ENCODE measurements at places on chromosomes 4 and X.

DNA sequence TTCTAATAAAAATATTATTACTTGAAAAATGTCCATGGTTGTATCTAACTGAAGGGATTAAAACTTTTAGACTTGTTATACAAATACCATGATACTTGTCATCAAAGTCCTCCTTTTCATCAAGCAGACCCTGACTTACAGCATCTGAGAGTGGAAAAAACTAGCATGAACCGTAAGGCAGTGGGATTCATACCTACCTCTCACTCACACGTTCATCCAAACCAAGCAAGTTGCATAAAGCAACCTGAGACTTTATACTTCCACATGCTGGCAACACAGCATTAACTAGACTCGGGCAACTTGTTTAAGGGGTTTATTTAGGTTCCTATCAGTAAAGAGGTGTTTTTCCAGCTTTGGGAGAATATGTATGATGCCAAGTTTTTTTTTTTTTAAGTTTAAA, 22.6 kb upstream of the TLR7 start:
- DNase-seq, result no peak

DNA sequence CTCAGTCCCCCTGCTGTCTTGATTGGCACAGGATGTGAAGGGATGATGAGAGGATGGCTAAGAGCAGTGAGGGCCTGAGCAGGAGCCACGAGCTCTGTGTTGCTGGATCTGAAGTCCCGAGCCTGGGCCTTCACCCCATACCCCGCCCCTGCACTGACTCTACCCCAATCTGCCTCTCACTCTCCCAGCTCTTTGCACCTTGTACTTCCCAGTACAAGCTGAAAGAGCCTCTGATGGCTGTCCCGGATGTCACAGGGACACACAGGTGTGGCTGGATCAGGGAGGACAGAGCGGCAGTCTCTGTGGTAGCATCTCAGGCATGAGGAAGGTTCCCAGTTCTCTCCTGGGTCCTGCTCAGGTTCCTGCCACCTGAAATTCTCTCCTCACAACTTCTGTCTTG, 103.6 kb downstream of the CHIC2 start:
- DNase-seq, result no peak

GRCh38 chrX:7435822-7436221, 287.9 kb upstream of the PUDP start:
- peak; percentile 60 for DNase-seq

DNA sequence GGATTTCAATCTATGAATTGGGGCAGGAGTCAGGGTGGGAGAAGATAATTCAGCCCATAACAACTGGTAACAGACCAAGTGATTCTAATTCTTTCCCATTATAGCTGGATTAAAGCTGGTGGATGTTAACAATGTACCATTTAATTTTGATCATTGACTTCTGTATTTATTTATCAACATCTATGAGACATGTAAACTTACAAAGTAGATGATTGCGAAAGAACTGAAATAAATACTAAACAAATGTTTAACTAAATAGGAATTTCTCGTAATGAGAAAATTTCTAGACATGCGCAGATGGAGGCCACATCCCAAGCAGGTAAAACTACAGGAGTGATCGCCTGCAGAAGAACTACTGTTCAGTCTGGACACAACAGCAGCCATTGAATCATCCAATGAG, 107.1 kb downstream of the NR3C2 start:
- no peak for DNase-seq

DNA sequence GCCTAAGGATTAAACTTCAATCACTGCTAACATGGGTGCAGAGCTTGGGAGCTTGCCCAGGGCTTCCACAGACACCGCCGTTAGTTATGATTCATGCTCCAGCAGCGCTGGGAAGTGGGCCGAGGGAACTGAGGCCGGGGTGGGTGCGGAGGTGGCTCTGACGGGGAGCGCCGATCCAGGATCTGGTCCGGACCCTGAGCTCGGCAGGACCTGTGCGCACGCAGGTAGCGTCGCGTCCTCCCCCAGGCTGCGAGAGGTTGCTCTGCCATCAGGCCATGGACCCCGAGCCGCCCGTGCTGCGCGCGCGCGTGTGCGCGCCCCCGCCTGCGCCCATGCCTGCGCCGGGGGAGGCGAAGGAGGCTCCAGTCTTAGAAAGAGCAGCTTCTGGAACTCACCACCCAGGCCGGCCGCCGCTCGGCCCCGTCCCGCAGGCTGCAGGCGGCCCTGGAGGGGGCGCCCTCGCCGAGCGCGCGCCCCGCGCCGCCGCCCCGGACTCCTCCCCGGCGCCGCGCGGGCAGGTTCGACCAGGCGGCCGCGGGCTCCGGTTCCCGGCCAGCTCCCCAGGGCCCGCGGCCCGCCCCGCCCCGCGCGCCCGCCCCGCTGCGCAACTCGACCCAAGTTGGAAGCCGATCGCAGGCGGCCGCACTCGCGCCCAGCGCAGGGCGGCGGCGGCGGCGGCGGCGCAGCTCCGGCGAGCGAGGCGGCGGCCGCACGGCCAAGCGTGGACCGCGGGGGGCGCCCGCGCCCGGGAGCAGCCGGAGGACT, 732 bp upstream of the ADRA2C start:
- peak; percentile 62 for DNase-seq

DNA sequence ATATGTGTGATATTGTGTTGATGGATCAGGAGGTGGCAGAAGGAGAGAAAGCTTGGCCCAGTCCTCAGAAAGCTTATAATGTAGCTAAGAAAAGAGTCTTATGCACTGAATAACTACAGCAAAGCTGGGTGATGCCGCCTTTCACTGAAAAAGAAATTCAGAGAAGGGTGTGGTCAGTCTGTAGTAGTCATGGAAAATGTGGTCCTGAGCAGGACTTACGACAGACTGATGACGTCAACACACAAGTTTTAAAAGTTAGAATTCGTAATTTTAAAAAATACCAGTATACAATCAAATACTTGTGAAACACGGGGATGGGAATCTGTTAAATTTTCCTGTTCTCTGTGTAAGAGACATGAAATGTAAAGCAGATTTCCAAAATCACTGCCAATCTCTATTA, 87.0 kb upstream of the RAPGEF2 start:
- DNase-seq, result peak; percentile 19

DNA sequence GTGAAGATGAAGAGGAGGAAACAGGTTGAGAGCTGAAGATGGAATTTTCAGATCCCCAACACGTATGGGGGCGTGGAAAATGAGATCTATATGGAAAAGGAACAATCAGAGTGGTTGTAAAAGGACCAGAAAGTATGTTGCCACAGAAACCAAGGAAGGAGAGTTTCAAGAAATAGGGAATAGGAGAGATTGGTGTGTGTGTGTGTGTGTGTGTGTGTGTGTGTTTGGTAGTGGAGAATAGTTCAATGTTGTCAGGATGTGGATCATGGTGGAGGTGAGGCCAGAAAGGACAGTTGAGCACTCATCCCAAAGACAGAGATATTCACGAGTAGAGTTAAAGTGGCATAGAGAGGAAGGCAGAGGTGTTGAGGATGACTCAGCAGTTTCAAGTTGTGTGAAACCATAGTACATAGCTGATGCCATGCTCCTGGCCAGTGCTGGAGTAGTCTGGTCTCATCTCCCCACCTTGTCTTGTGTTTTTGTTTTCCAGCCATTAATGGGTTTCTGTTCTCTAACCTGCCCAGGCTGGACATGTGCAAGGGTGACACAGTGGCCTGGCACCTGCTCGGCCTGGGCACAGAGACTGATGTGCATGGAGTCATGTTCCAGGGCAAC, 36.1 kb downstream of the HEPH start:
- no peak for DNase-seq

DNA sequence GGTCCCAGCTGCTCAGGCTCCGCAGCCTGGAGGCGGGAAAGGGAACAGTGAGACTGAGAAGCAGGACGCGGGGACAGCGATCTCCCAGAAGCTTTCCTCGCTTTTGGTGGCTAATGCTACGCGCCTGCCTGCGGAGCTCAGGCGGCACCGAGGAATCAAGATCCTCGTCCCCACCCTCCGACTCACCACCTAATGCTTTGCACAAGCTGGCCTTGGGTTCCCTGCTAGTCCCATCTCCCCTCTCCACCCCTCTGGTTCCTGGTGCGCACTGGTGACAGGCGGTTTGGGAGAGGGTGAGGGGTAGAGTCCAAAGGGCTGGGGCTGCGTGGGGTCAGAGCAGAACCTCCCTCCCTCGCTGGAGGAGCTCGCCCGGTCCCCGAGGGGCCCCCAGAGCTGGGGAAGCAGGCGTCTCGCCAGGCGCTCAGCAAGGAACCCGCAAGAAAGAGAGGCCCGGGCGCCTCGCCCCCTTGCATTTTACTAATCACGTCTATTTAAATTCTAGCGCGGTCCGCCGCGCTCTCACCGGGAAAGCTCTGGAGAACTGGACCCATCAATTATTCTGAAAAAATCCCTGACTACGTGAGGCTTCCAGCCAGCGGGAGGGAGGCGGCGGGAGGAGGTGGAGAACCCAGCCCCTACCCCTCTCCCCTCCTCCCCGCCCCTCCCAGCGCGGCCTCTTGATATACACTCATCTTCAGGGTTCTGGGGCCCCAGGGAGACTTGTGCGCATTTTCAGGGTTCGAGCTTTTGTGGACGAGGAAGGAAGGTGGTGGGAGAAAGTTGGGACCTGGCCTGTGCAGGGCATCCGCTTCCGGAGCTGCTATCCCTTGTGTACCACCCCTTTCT, 9.1 kb downstream of the POU4F2 start:
- no peak for DNase-seq

GRCh38 chrX:91108761-91109160, 325.9 kb upstream of the PABPC5 start:
- DNase-seq, result no peak

DNA sequence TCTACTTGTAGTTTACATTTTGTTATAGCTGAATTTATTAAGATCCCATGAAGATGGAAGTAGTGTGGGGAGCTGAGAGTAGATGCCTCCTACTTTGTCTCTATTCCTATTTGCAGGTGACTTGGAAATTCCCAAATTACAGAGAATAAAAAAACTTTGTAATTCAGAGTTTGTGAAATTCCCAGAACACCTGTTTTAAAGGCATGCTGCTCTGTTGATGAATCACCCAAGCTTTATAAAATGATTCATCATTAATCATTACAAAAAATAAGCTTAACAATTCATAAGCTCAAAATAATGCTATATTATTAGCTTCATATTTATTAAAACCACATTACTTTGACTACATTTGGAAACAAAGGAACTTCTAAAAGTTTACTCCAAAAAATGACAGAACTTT, 856.3 kb downstream of the RPA4 start:
- DNase-seq, result no peak

- DNase-seq, result no peak
These were observed 31.9 kb upstream of the ASMTL start for GRCh38 chrX:1484638-1485019.

GRCh38 chrX:154530286-154530685, 14.3 kb upstream of the FAM3A start:
- DNase-seq, result no peak

DNA sequence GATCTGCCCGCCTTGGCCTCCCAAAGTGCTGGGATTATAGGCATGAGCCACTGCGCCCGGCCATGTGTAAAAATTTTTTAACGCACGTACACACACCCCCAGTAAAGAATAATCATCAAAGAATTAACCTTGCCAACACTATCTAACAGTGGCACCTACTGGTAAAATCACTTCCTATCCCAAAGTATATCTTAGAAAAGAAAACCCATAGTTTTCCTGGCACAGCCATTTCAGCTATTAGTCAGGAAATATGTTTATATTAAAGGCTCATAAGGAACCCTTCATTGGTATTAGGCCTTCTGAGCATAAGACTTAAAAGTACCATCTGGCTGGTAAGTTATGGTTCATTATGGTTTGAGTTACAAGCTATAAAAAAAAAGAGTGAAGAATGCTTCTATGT, 14.1 kb downstream of the S100G start:
- no peak for DNase-seq

GRCh38 chr4:69594382-69594781, 45.1 kb downstream of the UGT2A2 start:
- no peak for DNase-seq

- peak; percentile 66 for DNase-seq
These were observed 87.9 kb downstream of the LRRC66 start for GRCh38 chr4:51932261-51932660.

DNA sequence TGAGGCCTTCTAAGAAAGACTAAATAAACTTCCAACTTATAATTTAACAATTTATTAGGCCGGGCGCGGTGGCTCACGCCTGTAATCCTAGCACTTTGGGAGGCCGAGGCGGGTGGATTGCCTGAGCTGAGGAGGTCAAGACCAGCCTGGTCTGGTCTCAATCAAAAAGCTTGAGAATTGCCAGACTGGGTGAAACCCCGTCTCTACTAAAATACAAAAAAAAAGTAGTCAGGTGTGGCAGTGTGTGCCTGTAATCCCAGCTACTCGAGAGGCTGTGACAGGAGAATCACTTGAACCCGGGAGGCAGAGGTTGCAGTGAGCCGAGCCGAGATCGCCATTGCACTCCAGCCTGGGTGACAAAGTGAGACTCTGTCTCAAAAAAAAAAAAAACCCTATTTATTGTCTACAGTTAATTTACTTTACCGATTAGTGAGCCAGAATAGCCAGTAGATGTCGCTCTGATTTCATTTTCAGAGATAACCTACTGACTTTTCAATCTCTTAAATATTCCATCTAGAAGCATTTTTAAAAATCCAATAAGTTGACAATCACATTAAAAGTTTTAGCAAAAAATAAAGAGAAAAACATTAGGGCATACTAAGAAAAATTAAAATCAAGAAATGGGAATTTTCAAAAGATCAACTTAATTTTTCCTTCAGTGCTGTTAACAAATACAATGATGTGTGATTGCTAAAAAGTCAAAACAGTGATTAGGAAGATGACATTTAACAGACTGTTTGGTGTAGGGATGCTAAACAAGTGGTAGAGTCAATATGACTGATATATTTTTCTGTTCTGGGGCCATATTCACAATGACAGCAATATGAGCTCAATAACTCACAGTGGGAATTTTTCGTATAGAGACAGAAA, 4.3 kb upstream of the SHROOM3 start:
- peak; percentile 80 for DNase-seq

GRCh38 chrX:37712458-37712857, 26.9 kb downstream of the XK start:
- DNase-seq, result peak; percentile 4

GRCh38 chr4:39655211-39655610, 16.5 kb upstream of the SMIM14 start:
- DNase-seq, result peak; percentile 48

DNA sequence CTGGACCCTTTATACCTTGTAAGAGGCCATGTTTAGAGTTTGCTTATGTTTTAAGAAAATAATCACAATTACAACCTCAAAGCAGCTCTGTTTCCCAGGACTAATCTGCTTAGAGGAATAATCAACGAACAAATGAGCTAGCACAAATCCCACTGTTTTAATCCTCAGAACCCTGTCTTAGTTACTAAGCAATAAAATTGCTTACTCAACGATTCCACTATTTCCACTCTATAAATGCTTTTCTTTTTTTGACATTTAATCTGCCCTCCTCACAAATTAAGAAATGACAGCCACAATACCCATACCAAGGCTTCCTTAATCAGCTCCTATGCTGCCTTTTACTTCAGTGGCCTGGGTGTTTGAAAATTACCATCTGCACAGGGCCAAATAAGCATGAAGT, 48.8 kb downstream of the FAM120C start:
- no peak for DNase-seq

DNA sequence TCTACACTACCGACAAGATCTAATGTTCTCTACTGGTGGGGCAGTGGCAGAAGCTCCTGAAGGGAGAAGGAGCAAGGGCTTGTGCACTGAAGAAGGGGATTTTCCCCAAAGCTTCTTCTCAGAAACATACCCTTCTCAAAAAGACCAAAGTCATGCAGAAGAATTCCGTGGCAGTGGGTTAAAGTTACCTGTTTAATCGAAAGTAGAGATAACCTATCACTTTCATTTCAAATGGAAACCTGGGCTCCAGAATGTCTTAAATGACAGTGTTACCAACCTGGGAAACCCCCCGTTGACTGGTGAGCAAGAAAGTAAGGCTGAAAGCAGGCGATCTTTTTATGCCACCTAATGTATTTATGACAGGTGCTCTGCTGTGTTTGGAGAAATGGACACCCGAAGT, 92.5 kb upstream of the TEX13D start:
- DNase-seq, result no peak
